ENCODE measurements at places on chromosomes 7 and 10. TPM values are rescaled to one million over a fixed set of nuclear protein-coding genes. Genes with fewer than 3 reads are reported as not detected.

CLIP2 gene
- total RNA-seq, result 39.9 TPM

- peaks cover 6% of the 10 kb centered on the region for H3K27me3 ChIP-seq
- no peak overlapping the region for H3K27ac ChIP-seq
- H3K36me3 ChIP-seq, result no peaks in the 10 kb centered on the region
- no peak overlapping the region for H3K4me3 ChIP-seq
Observed at GRCh38 chr7:150927956-150928344, 50.2 kb downstream of the KCNH2 start.

- peak overlapping the region; percentile 70 for H3K27ac ChIP-seq
- H3K27me3 ChIP-seq, result no peaks in the 10 kb centered on the region
- H3K4me3 ChIP-seq, result peak overlapping the region; percentile 66
- H3K4me1 ChIP-seq, result peaks cover 8% of the 10 kb centered on the region
Observed at GRCh38 chr10:92688927-92689662, 660 bp upstream of the HHEX start.

DNA sequence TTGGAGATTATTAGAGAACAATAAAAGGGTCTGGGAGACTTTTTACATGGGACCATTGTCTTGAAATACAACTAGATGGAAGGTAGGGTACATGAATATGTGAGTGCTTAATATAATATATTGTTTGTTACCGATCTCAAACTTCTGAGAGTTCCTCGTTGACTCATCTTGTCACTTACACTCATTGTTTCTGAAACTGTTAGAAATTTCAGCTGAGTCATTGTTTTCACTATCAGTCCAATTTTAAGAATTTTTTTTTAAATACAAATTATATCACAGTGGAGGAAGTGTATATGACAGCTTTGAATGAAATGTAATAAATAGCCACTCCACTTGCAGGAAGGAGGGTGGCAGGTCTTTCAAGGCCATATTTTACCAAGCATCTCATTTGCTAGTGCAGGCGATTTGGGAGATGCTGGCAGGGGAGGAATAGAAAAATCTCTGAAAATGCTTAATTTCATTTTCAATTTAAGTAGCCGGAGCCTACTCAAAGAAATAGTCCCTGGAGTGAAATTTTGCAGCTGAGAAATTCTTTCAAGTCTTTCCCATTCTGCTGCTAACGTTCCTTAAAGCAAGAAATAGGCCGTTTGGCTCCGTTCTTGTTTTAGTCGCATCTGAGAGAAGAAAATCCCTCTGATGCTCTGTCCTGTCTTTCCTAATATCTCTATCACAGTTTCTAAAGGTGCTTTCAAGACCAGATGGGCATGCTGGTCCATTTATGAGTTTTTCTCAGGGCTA, 1404.2 kb upstream of the CELF2 start:
- H3K27ac ChIP-seq, result no peak overlapping the region
- no peak for DNase-seq
- H3K4me1 ChIP-seq, result no peaks in the 10 kb centered on the region
- H3K36me3 ChIP-seq, result no peaks in the 10 kb centered on the region

- no peak for DNase-seq
- H3K27me3 ChIP-seq, result no peaks in the 10 kb centered on the region
- no peak overlapping the region for H3K27ac ChIP-seq
- H3K36me3 ChIP-seq, result peaks cover 15% of the 10 kb centered on the region
- no peaks in the 10 kb centered on the region for H3K4me1 ChIP-seq
- H3K4me3 ChIP-seq, result no peak overlapping the region
Observed at GRCh38 chr7:92402920-92403759, 44.1 kb upstream of the GATAD1 start.

DNA sequence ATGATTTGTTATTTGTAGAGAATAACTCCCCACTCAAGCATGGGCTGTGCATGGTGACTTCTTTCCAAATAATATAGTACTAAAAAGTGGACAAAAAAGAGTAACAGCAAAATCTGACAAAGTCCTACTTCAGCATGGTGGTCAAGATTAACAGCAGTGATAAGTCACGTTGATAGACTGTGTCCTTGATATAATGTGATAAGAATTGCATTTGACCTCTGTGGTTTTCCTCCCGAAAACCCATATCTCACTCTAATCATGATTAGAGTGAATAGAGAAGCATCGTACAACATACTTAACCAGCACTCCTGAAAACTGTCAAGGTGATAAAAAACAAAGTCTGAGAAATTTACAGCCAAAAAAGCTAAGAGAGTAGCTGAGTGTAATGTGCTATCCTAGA, 42.4 kb downstream of the REEP3 start:
- no peak overlapping the region for H3K4me3 ChIP-seq
- no peaks in the 10 kb centered on the region for H3K27me3 ChIP-seq
- no peak for DNase-seq
- H3K27ac ChIP-seq, result no peak overlapping the region
- no peaks in the 10 kb centered on the region for H3K36me3 ChIP-seq
- peaks cover 17% of the 10 kb centered on the region for H3K4me1 ChIP-seq

DNA sequence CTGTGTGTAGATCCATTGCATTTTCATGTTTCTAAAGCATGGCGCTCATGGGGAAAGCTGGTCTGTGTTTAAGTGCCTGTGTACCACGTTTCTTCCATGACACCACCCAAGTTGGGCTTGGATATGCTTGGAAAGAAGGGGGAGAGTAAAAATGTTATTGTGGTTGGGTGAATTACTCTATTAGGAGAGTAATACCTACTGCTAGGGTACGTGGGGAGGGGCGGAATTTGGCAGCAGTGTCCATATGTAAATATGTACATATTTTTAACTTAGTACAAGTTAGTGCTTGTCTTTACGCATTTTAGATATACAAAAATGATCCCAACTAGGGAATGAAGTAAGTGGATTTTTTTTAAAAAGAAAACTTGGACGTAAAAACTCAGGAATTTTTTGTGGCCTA, 42.9 kb upstream of the SAMD8 start:
- no peak for DNase-seq
- H3K36me3 ChIP-seq, result no peaks in the 10 kb centered on the region
- H3K27ac ChIP-seq, result no peak overlapping the region
- H3K4me1 ChIP-seq, result no peaks in the 10 kb centered on the region

Data from Panc1 (cell line).